ENCODE measurements at places on chromosomes 5 and 9.

DNA sequence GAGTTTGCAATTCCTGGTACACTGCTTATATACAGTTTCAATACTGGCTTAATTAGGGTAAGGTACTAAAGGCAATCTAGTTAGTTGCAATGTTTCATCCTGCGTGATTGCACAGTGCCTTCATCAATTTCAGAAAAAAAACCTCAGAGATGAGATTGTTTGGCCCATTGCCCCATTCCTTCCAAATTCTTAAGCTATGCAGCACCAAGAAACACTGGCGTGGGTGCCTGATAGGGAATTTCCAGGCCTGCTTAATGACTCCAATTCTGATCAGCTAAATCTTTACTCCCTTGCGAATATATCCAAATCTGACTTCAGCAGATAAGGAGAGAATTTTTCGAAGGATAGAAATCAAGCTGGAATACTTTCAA lies 35.9 kb upstream of the GAS1 start:
- DNase-seq = no peak

DNA sequence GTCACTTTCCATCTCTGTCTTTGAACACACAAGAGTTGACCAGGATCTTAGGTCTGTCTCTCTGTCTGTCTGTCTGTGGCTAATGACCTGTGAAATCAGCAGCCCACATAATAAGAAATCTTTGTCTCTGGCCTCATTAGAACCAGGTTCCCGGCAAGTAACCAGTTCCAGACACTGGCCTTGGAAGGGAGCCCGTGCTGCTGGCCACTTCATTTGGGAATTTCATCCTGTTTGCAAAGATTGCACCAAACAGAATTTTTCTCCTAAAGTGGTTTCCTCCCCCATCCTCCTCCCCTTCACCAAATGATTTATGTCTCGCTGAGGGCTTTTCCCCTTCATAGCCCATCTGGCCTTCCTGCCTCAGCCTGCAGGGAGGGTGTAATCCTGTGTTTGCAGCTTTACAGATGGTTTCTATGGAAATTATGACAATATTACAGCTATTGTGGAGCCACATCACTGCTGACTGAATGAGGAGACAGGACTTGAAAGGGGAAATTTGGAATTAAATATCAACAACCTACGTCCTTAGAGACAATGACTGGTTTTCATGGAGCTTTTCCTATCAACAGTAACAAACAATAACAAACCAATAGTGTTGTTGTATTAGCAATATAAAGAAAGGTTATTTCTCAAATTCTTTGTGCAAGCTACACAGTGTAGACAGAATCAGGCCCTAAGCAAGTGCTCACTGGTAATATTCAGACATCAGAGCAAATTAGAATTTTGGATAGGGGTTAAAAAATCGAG lies 25.7 kb downstream of the DPYSL3 start:
- no peak for DNase-seq

GRCh38 chr5:68161156-68161555 lies 54.4 kb upstream of the PIK3R1 start:
- no peak for DNase-seq

DNA sequence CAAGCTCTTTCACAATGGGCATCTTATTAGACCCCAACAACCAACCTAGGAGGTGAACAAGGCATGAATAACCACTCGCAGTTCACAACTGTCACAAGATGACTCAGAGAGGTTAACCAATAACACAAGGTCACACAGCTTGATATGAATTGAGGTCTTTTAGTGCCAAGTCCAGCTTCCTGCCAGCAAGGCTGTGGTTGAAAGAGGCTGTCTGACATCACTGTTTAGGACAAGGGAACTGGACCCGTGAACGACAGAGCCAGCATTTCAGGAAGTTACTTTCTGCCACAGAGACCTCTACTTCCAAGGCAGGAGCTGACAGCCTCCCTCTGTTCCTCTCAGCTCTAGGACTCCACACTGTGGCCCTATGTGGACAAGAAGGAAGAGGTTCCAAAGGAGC lies 53.4 kb upstream of the ALDH1B1 start:
- DNase-seq = no peak

DNA sequence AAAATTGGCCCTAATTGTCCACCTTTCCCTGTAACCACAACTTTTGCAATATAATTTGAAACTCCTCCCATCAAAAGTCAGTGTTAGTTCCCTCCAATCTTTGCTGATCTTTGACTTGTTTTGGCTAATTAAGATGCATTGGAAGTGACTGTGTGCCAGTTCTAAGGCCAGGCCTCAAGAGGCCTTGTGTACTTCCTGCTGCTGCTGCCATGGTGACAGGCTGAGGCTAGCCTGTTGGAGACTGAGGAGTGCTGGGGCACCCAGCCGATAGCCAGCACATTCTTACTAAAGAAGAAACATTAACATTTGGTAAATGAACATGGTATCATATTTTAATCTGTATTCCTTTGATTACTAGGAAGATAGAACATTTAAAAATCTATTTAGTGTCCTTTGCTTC lies 86.5 kb downstream of the SREK1 start:
- DNase-seq = no peak

Measured in activated naive CD4-positive, alpha-beta T cell (primary cell).